ENCODE measurements at places on chromosomes 3 and 15.

DNA sequence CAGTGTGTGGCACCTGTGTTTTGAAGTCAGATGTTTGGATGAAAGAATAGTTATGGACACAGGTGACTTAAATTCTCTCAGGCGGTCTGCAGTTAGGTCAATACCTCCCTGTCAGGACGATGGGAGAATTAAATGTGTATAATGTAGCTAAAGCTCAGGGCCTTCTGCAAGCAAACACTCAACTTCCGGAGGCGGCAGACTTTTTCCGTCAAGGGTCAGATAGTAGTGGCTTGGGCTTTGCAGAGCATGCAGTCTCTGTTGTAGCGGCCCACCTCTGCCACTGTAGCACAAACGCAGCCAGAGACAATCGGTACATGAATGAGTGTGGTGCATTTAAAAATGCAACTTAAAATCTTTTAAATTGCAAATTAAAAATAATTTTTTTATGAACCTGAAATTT lies 47.4 kb downstream of the CMTM8 start:
- DNase-seq, result no peak

DNA sequence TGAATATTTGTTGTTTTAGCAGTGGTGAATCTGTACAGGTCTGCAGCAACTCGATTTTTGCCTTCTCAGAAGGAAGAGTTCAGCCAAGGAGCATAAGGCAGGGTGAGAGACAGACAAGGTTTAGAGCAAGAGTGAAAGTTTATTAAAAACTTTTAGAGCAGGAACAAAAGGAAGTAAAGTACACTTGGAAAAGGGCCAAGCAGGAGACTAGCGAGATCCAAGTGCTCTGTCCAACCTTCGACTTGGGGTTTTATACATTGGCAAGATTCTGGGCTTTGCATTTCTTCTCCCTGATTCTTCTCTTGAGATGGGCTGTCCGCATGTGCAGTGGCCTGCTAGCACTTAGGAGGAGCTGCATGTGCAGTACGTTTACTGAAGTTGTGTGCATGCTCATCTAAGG lies 46.7 kb upstream of the AADACL2 start:
- no peak for DNase-seq

GRCh38 chr3:149736953-149737205 lies 15.4 kb downstream of the COMMD2 start:
- no peak for DNase-seq

- DNase-seq, result no peak
Measured at GRCh38 chr3:18386274-18386890, 38.8 kb downstream of the SATB1 start.

DNA sequence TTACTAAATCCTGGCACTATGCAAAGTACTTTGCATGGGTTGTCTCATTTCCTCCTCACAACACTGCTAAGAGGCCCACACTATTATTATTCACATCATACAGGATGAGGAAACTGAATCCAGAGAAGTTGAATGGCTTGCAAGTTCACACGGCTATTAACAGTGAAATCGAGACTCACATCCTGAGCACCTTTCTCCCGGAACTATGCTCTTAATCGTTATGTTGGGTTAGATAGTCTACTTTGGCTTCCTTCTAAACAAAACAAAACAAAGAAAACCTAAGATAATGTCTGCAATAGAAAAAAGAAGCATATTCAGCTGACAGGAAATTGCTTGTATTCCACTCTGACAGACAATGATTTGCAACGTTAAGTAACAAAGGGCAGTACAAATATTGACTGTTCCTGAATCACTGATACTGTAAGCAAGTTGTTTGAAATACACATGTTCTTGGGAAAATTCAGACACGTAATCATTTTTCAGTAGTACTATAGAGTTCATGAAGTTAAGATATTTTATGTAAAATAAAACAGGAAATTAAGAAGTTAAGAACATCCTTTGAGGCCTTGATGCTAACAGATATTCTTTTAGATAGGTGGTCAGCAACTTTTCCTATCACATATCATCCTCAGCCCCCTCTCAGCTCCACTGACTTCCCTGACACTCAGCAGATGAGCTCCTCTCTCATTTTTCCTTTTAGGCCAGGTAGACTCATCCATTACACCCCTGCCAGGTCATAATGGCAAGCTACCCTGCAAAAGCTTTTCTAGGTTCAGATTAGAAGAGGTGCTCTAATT lies 40.7 kb downstream of the C2CD4B start:
- DNase-seq, result no peak

GRCh38 chr3:170997961-170998913 lies 28.3 kb downstream of the SLC2A2 start:
- no peak for DNase-seq

DNA sequence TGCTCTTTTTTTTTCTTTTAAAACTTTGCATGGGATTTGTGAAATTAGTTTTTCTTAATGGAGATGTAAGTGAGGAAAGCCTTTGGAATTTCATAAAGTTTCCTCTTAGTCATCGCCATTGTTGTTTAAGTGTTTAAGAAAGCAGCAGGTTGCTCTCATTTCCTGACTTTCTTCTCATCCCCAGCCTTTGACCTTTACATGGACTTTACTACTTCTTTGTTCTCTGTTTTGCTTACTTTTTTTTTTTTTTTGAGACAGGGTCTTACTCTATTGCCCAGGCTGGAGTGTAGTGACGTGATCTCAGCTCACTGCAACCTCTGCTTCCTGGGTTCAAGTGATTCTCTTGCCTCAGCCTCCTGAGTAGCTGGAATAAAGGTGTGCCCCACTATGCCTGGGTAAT lies 38.6 kb downstream of the FBXL2 start:
- DNase-seq, result no peak

Data from activated CD4-positive, alpha-beta memory T cell treated with anti-CD3 and anti-CD28 coated beads, Interleukin-2, amount 10 ng/mL, durations not matched to agents 7 days and 5 days (primary cell).